A549 treated with RU486 at 1 μM for 4 hours (cell line): ENCODE measurements at places on chromosomes 2 and 18. TPM values are rescaled to one million over a fixed set of nuclear protein-coding genes. Genes with fewer than 3 reads are reported as not detected.

The SP140 gene
- 0.08 to 0.39 TPM in 2 of 5 replicates, not detected in the others for total RNA-seq

The CAPN14 gene
- total RNA-seq: 0.03 to 0.07 TPM (median 0.05 TPM) in 3 of 5 replicates, not detected in the others

The ABCB11 gene
- total RNA-seq: 0.02 to 0.31 TPM (median 0.05 TPM) in 3 of 5 replicates, not detected in the others

The LAMA1 gene
- 0.05 to 0.08 TPM (median 0.07 TPM) in 5 replicates for total RNA-seq

The CROCC2 gene
- total RNA-seq: not detected in 5 replicates

The FAP gene
- total RNA-seq: 0.06 TPM in 1 of 5 replicates, not detected in the others

The EIF2AK3 gene
- 12.4 to 18.9 TPM (median 17.0 TPM) in 5 replicates for total RNA-seq

The LRP1B gene
- 0.01 TPM in 1 of 5 replicates, not detected in the others for total RNA-seq

The PFN4 gene
- 0.67 to 1.5 TPM (median 1.4 TPM) in 5 replicates for total RNA-seq
